ENCODE measurements at places on chromosomes 7 and 10.

GRCh38 chr7:40403703-40404476 is 269.1 kb downstream of the SUGCT start:
- no peak for DNase-seq

DNA sequence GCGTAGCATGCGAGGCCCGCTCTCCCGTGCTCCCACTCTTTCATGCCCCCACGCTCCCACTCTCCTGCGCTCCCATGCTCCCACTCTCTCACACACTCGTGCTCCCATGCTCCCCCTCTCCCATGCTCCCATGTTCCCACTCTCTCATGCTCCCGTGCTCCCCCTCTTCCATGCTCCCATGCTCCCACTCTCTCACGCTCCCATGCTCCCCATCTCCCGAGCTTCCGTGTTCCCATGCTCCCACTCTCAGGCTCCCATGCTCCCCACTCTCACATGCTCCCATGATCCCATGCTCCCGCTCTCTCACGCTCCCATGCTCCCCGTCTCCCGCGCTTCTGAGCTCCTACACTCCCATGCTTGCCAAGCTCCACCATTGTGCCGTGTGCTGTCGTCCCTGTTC is 84.4 kb upstream of the ANLN start:
- DNase-seq = no peak

DNA sequence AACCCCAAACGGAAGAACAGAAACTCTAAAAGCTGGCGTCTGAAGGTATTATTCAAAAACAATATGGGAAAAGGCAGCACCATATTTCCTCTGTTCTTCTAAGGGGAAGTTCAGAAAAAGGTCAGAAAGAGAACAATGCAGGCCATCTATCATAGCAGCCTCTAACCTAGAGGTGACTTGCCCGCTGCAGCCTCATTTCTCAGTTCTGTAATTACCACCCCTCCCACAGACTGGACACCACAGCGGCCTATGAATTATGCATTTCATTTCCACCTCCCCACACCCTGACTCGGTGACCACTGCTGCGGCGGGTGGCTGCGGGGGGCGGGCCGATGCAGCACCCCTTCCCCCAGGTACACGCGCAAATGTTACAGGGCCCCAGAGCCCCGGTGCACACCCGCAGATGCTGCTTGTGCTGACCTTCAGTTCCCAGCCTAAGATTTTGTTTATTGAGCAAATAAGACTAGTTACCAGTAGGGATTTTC is 125.5 kb downstream of the CLEC2L start:
- no peak for DNase-seq

- no peak for DNase-seq
Measured at GRCh38 chr10:6518791-6519429, 61.2 kb downstream of the PRKCQ start.

DNA sequence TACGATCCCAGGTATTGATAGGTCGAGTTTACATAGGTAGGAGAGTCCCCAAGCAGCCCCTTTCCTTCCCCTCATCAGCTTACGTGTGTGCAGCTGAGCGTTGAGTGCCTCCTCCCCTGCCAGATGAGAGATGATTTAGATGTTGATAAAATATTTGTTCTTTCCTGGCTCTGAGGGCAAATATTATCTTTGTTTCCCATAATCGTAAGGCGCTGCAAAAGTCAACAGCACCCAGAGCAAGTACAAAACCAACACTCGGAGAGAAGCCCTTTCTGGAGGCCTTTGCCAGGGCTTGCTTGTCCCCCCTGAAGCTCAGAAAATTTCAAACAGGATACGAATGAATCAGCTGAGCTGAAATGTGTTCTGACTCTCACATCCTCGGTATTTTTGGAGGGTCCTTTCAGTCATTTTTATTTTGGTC is 683.2 kb downstream of the LRMDA start:
- no peak for DNase-seq

DNA sequence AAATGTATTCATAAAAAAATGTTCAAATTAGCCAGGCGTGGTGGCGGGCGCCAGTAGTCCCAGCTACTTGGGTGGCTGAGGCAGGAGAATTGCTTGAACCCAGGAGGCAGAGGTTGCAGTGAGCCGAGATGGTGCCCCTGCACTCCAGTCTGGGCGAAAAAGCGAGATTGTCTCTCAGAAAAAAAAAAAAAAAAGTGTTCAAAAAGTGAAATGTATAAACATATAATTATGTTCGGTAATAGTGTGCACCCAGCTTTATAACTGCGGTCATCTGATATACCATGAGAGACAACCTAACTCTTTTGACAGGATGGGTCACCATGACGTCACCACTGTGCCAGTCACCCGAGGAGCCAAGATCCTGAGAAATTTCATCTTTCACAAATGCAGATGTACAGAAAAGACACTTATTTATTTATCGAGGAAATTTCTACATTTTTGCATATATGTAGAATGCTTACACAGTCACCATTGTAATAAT is 594 bp upstream of the RP9 start:
- DNase-seq = peak; percentile 57

- DNase-seq = no peak
Measured at GRCh38 chr10:127498087-127498486, 51.0 kb upstream of the NPS start.

Data from NCI-H1105 treated with DMSO at 0.1 percent for 48 hours (cell line).